Activated T-cell treated with anti-CD3 and anti-CD28 coated beads, Interleukin-2, amount 50 U/mL, for 72 hours (primary cell): ENCODE measurements at places on chromosomes 1 and 21. TPM values are rescaled to one million over a fixed set of nuclear protein-coding genes. Genes with fewer than 3 reads are reported as not detected.

DNA sequence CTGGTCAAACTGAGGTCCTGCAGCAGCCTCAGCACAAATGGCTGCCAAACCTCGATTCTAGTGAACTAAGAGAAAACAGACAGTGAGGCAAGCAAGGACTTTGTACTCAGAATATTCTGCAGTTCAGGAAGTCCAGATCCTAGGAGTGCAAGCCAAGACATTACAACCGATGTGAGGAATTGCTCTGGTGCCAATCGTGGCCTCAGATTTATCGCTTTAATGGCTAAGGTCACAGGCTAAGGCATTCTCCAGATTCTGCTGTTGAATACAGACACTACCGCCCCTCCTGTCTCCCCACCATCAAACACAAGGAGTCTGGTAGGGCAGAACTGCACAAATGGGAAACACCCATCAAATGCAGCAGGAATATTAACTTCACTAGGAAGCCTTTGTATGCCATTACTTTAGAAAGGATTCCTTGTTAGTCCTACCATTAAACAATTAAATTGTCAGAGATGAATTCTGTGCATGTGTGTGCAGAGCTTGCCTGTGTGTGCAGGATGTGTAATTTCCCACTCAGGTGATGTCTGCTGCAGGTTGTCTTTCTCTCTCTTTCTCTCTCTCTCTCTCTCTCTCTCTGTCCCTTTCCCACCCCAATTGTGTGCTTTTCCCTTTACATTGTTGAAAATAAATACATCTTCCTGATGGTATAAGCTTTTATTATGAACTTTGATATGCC lies 9.2 kb upstream of the SERTAD4 start:
- no peak overlapping the region for H3K4me3 ChIP-seq
- DNase-seq, result no peak
- no peak overlapping the region for H3K27ac ChIP-seq
- H3K36me3 ChIP-seq, result no peaks in the 10 kb centered on the region
- H3K27me3 ChIP-seq, result peaks cover 20% of the 10 kb centered on the region
- H3K4me1 ChIP-seq, result no peaks in the 10 kb centered on the region

- peaks cover 18% of the 10 kb centered on the region for H3K36me3 ChIP-seq
- no peaks in the 10 kb centered on the region for H3K27me3 ChIP-seq
- DNase-seq, result peak; percentile 36
- H3K4me1 ChIP-seq, result peaks cover 16% of the 10 kb centered on the region
These were observed 25.5 kb upstream of the MTMR11 start for GRCh38 chr1:149962039-149962647.

GRCh38 chr1:33997127-33998036 lies 133.5 kb downstream of the HMGB4 start:
- H3K27ac ChIP-seq, result no peak overlapping the region
- H3K36me3 ChIP-seq, result no peaks in the 10 kb centered on the region
- DNase-seq, result no peak
- H3K4me1 ChIP-seq, result no peaks in the 10 kb centered on the region

DNA sequence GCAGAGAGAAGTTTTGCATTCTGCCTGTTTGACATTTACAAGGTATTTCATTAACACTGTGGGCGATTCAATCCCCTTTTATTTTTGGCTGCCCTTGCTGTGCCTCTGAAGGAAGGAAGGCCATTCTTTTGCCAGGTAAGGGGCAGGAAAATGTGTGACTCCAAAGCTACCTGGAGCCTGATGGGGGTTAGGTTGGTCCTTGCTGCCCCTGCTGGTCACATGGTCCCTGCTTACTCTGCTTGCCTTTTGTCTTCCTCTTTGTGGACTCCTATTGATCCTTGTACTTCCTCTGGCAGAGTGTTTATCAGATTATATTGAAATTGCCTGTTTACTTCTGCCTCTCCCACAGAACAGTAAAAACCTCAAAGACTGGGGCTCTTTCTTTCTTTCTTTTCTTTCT lies 65.7 kb downstream of the ST6GALNAC3 start:
- no peak for DNase-seq
- H3K27ac ChIP-seq, result no peak overlapping the region
- no peaks in the 10 kb centered on the region for H3K36me3 ChIP-seq
- no peak overlapping the region for H3K4me3 ChIP-seq
- H3K4me1 ChIP-seq, result no peaks in the 10 kb centered on the region
- no peaks in the 10 kb centered on the region for H3K27me3 ChIP-seq

DNA sequence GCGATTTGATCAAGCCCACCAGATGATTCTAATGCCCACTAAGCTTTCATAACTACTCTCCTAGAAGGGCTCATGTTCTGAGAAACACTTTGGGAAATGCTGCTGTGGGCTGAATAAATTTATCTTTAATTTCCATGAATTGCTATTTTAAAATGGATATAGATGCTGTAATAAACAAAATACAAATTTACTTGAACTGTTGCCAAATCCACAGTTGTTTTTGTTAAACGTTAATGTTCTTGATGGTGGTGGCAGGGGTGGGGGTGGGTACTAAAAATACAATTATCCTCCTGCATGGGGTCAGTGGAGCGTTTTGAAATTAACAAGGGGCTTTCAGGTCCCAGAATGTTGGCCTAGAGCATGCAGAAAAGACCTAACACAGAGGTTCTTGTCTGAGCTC lies 244.7 kb upstream of the POU3F1 start:
- H3K4me1 ChIP-seq, result peaks cover 5% of the 10 kb centered on the region
- no peaks in the 10 kb centered on the region for H3K36me3 ChIP-seq
- DNase-seq, result no peak
- peaks cover 53% of the 10 kb centered on the region for H3K27me3 ChIP-seq

DNA sequence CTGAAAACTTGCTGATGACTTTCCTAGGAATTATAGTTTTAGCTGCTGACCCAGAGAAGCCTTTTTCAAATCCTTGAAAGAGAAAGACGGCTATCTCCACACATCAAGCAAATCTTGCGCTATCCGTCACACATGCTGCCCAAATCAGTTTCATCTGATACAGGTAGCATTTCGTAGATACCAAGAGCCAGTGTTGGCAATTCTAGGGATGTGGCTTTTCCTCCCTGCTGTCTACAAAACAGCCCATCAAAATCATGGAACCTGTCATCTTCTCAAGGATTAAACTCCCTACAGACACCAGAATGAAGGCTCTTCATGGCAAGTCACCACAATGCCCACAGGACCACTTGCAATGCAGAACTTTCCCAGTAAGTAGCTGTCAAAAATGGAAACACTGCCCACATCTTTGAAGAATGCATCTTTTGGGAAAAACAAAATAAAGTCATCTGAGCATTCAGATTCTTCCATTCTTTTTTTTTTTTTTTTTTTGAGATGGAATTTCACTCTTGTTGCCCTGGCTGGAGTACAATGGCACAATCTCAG lies 10.4 kb downstream of the STX6 start:
- peaks cover 2% of the 10 kb centered on the region for H3K36me3 ChIP-seq
- H3K4me3 ChIP-seq, result no peak overlapping the region
- H3K27me3 ChIP-seq, result no peaks in the 10 kb centered on the region
- no peak for DNase-seq
- H3K27ac ChIP-seq, result no peak overlapping the region

GRCh38 chr1:67818725-67819301 lies 14.5 kb downstream of the GNG12 start:
- H3K27ac ChIP-seq, result no peak overlapping the region
- no peak overlapping the region for H3K4me3 ChIP-seq
- H3K4me1 ChIP-seq, result peaks cover 9% of the 10 kb centered on the region
- H3K36me3 ChIP-seq, result no peaks in the 10 kb centered on the region
- peaks cover 11% of the 10 kb centered on the region for H3K27me3 ChIP-seq

DNA sequence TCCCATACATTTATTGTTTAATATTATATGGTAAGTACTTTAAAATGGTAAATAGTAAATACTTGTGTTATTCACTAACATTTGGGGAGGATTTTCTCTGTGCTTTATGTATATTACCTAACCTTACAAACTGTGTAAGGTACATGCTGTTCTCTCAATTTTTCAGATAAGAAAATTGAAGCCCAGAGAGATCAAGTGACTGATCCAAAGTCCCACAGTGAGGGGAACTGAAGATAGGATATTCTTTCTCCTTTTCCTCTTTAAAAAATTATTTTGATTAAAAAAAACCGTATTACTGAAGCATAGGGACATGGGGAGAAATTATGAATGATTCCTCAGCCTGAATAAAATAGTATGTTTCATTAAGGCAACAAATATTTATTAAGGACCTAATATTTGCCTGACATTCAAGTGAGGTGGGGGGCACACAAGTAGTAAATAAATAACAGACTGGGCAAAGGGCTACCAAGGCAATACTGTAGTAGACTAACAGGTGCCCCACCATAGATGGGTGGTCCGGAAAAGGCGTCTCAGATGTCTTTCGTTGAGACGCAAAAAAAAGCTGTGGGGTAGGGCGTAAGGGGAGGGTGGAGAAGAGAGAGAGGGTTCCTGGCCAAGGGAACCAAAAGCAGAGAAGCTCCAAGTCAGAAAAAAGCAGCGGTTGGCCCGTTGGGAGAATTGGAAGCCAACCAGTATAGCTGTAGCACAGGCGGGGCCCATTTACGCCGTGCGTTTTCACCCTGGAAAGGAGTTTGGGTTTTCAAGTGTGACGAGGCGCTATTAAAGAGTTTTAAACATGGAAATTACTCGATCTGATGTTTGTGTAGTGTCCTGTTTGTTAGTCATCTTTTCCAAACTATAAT lies 944 bp upstream of the AGO3 start:
- peak overlapping the region; percentile 91 for H3K4me3 ChIP-seq
- H3K27me3 ChIP-seq, result no peaks in the 10 kb centered on the region
- H3K4me1 ChIP-seq, result peaks cover 41% of the 10 kb centered on the region
- peaks cover 3% of the 10 kb centered on the region for H3K36me3 ChIP-seq
- DNase-seq, result peak; percentile 40

DNA sequence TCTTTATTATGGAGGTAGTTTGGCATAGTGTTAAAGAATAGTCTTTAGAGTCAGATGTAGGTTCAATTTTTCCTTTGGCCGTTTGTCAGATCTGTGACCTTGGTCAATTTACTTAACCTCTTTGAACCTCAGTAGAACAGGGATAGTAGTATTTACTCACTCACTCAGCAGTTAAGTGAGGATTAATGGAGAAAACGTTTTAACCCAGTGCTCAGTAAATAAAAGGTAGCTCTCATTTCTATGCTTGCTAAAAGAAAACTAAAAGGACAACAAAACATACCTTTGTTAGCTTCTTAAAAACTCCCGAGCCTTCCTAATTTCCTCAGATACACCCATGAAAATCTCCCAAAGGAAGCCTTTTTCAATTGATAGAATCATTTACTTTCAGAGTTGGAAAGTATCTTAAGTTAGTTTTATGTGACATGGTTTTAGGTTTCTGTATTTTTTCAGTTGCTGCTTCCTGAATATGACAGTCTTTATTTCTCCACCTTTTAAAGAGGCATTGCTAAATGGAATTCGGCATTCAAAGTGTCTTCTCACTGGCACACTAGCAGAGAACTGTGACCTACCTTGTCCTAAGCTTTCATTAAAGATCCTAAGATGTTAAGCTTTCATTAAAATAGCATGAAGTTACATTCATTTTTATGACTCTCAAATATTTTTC lies 7.8 kb downstream of the ABCD3 start:
- DNase-seq, result no peak
- peak overlapping the region; percentile 58 for H3K4me3 ChIP-seq
- peak overlapping the region; percentile 31 for H3K27ac ChIP-seq
- H3K27me3 ChIP-seq, result no peaks in the 10 kb centered on the region

GRCh38 chr21:9753943-9754342 lies 767.4 kb upstream of the TPTE start:
- H3K27ac ChIP-seq, result no peak overlapping the region
- no peaks in the 10 kb centered on the region for H3K27me3 ChIP-seq
- H3K4me3 ChIP-seq, result no peak overlapping the region
- DNase-seq, result no peak
- H3K4me1 ChIP-seq, result no peaks in the 10 kb centered on the region
- peaks cover 2% of the 10 kb centered on the region for H3K36me3 ChIP-seq

Gene UMODL1
- total RNA-seq, result 0.39 TPM

Gene PLXNA2
- total RNA-seq, result 0.07 TPM

Gene TRABD2B
- not detected for total RNA-seq

Gene GBP3
- total RNA-seq, result 9.0 TPM

Gene VWA5B1
- total RNA-seq, result 0.22 TPM
